ENCODE measurements at places on chromosomes 2 and 18. TPM values are rescaled to one million over a fixed set of nuclear protein-coding genes. Genes with fewer than 3 reads are reported as not detected.

The SCLY gene
- 8.8 TPM for total RNA-seq

GRCh38 chr18:37669991-37670534, 104.5 kb upstream of the CELF4 start:
- no peak for DNase-seq

GRCh38 chr2:135258193-135258592, 206.1 kb downstream of the RAB3GAP1 start:
- DNase-seq = no peak

DNA sequence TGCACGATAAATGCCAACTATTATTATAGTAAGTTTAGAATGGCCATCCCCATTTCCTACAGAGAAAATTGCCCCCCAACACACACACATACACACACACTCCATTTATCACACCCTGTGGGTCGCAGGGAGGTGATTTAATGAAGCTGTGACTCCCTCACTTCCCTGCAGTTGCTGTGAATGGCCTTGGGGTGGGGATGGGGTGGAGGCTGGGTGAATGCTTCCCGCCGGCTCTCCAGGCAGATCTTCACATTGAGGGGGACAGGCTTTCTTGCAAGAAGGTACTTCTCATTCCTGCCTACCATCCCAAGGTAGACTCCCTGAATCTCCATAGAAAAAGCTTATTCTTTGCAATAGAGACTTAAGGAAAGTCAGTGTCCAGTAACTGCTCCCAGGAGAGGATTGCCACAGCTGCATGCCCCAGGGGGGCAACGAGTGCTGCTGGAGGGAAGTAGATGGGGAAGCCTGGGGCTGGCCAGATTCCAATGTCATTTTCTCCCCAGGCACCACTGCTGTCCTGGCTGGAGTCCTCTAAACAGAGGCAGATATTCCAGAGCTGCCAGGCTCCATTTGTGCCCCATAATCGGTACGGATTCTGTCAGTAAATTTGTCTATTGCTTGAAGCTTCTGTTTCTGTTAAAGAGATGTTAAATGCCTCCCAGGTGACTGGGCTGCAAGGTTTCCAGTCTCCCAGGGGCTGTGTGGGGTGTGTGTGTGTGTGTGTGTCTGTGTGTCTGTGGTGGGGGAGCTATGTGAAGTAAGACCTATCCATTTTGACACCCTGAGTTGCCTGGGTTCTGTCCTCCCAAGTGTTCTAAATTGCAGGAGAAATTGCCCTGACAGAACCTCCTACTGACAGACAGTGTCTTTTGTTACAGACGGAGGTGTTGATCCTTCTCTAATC, 265.5 kb downstream of the SRBD1 start:
- no peak for DNase-seq

GRCh38 chr2:172976116-172976515, 99.5 kb upstream of the MAP3K20 start:
- DNase-seq = no peak

DNA sequence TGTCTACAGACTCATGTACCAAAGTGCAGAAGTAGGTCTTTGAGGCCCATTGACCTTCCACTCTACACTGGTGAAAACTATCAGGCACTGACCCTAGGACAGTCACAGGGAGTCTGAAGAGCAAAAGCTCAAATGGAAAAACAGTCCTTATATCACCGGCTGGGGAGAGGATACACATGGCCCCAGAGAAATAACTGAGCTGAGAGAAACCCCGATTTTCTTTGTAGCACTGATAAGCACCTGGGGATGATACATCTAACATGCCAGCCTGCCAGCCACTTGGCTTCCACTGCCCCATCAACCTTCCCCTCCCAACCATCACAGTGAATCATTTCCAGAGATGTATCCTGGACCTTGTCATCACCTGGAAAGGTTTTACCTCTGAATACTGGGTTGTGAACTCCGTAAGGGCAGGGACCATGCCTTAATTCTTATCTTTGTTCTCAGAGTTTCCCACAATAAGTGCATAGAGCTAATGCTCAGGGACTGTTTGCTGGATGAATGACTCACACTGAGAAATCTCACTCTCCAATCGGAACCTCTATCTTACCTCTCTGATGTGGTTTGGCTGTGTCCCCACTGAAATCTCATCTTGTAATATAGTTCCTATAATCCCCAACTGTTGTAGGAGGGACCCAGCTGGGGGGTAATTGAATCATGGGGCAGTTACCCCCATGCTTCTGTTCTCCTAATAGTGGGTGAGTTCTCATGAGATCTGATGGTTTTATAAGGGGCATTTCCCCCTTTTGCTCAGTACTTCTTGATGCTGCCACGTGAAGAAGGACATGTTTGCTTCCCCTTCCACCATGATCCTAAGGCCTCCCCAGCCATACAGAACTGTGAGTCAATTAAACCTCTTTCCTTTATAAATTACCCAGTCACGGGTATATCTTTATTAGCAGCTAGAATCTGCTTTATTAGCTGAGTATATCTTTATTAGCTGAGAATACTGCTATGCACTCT, 37.1 kb downstream of the EVA1A start:
- no peak for DNase-seq

The GALNT3 gene
- 0.27 TPM for total RNA-seq

GRCh38 chr2:36376319-36376765, 20.8 kb downstream of the CRIM1 start:
- peak; percentile 86 for DNase-seq

DNA sequence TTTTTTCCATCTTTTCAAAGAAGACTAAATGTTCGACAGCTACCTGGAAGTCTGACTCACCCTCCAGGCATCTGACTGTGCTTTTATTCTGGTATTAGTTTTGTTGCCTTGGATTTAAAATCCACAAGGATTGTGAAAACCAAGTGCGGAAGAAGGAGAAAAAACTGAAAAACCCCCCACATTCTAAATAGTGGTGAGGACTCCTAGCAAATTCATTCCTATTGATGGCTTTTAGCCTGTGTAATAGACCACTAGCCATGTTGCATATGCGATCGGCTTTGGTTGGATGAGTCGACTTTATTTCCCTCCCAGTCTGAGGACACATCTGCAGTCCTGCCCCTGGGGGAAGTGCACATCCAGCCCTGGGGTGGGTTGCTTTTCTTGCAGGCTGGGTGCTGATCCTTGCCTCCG, 16.9 kb downstream of the LDLRAD4 start:
- DNase-seq = no peak

- no peak for DNase-seq
Measured at GRCh38 chr2:190641469-190641868, 7.4 kb upstream of the NAB1 start.

GRCh38 chr18:11398625-11399024, 210.8 kb upstream of the SLC35G4 start:
- no peak for DNase-seq

The USP37 gene
- total RNA-seq = 7.1 TPM

The EML6 gene
- total RNA-seq = 0.83 TPM

DNA sequence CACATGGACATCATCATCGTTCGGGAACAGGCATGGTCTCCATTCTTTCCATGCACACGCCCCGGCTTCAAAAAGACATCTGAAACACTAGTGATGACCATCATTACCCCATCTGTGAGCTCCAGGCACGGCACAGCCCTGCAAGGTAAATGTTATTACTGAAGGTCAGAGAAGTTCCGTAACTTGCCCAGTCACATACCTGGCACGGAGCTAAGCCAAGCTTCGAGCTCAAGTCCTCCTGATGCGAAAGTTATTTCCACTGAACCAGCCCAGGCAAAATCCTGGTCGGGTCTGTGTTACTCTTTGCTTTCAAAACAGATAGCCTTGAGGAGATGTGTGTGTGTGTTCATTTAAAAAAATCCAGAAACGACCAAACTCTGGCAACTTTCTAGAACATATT, 22.8 kb downstream of the FHL2 start:
- DNase-seq = no peak

The RAB6C gene
- not detected for total RNA-seq

DNA sequence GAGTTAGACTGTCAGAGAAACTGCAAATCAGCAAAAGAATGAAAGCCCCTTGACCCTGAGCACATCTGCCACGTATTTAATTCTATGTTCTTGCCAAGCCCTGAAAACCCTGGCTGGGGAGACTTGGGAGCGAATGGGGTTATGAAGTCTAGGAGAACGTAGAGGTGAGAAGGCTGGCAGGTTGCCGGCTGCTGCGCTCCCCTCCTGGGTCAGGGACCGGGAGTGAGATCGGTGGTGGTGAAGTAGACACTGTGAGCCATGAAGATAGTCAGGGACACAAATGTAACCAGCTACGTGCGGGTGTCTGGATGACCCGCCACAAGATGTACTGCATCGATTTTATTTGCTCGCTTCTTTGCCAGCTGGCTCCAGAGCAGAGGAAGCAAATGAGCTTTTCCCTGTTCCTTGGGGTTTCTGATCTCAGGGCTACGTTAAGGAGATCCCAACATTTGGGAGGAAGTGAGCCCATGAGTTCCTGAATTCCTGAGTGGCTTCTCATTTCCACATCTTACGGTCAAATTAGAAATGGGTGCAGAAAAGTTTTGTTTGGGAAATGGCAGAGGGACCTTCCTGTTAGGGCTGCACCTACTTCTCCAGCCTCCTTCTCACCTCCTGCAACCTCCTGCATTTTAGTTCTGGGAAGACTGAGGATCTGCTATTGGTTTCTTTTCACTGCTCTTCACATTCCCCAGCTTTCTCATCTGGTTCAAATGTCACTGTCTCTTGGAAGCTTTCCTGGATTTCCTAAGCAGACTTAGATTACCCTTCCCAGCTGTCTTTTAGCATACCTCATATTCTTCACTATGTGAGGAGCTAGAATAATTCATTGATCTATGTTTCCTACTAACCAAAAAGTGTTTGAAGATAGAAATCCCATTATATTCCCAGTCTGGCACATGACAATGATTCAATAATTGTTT, 360.6 kb downstream of the ZNF521 start:
- no peak for DNase-seq

The MALL gene
- total RNA-seq = 19.6 TPM

DNA sequence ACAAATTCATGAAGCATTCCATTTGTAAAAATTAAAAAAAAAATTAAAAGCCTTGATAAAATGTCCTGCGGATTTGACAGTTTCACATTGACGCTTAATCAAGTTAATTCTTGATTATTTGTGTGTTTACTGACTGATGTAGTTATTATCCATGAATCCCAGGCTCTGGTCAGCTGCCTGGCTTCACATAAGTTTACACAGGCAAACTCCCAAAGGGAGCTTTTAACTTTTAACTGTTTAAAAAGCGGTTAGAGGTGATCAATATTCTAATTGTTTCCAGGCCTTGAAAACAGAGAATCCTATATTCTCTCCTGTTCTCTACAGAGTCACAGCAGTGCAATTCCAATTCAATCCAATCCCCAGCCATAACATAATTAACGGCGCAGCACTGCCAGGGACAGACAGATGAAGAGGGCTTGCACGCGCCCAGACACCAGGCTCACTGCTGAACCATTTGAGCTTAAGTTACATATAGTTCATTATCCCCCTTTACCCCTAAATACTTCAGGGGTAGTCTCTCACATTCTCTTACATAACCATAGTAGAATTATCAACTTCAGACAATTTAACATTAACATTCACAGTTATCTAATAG, 47.5 kb downstream of the ATP8B1 start:
- DNase-seq = no peak

GRCh38 chr2:217610401-217610814, 392.4 kb downstream of the TNS1 start:
- no peak for DNase-seq

- no peak for DNase-seq
Measured at GRCh38 chr2:69815717-69816116, 13.7 kb upstream of the GMCL1 start.

DNA sequence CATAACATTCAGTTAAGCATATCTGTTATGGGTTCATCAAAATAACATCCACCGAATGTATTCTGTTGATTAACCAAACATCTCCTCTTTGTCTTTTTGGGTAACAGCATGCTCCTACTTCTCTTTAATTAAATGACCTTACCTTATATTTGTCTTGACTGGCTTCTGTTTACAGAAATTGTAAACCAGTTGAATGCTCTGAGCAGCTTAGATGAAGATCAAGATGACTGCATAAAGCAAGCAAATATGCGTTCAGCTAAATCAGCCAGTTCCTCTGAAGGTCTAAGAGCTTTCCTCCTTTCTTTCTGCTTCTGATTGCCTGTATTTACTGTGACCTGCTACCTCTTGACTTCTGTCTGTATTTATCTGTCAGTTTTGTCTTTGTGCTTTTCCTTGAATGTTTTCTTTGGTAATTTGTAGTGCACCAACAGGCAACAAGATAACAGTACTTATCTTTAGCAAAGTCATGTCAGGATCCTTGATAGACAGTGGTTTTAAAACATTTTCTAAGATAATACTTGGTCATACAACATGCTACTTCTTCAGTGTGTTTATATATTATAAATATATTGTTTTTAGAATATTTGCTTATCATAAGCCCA, 152.8 kb downstream of the EHBP1 start:
- DNase-seq = no peak

DNA sequence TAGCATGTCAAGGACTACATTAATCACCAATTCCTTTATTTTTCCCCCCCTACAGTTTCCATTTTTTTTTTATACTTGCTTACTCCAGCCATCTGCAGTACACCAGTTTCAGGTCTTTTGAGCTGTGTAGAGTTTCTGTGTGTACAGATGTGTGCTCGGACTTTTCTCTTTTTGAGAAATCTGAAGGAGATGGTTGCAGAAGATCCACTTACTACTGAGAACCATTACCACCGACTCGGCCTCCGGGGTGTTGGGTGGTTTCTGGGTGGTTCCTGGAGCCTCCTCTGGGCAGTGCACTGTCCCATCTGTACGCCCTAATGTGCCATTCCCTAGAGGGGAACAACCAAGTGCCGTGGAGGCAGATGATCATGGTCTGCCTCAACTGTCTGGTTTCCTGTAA, 15.4 kb upstream of the LYPD6B start:
- DNase-seq = no peak

The CPLX4 gene
- not detected for total RNA-seq

Data from cardiac septum (tissue), 1 donor.